ENCODE measurements at places on chromosomes 1 and 21.

DNA sequence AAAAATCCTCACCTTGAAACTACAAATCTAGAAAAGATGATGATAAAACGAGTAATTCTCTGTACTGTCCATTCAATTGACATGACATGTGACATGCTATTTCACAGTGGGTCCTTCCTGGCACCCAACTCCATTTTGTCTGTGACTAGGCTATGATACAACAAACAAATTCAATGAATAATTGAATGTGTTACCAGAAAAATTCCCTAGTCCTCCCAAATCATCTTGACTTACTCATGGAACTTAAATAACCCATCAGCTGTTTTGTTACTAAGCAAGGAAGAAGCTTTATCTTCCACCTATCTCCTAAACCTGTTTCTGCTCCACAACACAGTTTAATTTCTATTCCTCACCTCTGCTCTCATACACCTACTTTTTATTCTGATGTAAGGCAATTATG lies 30.4 kb downstream of the B3GALNT2 start:
- no peak for DNase-seq

DNA sequence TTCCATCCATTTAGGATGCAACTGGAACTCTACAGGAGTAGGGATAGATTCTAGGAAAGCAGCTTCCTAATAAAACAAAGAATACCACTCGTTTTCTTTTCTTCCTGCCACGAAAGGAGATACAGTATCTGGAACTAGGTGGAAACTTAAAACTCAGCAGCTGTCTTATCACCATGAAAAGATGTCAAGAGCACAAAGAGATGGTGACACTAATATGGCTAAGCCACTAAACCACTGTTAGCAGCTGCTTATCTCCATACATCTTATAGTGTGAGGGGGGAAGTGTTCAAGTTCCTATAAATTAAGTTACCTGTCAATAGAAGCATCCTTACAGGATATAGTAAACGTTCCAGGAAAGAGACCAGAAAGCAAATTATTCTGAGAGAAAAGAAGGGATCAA lies 162.5 kb downstream of the TYW3 start:
- DNase-seq: no peak

DNA sequence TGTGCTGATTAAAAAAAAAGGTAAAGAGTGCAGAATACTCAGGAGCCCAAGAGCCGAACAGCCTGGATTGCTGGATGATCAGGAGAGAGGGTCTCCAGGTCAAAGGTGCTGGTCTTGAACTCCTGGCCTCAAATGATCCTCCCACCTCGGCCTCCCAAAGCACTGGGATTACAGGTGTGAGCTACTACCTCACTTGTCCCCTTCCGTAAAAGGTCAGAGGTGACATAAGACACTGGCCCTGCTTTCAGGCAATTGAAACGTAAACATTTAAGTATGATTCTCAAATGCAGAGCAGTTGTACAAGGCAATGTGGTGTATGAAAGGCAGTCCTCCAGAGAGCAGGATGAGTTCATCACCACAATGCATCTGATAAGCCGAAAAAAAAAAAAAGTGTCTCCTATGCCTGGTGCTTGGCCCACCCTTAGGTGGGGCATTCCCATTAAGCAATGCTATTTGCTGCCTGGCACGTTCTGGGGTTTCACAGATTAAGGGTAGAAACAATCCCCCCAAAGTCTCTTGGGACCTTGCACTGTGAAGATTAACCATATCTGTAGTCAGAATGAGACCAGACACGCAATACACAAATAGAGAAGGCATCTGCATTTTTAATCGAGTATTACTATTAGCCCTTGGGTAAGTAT lies 47.7 kb downstream of the PARP1 start:
- no peak for DNase-seq

- no peak for DNase-seq
Observed at GRCh38 chr1:97304366-97304765, 582.8 kb downstream of the PTBP2 start.

DNA sequence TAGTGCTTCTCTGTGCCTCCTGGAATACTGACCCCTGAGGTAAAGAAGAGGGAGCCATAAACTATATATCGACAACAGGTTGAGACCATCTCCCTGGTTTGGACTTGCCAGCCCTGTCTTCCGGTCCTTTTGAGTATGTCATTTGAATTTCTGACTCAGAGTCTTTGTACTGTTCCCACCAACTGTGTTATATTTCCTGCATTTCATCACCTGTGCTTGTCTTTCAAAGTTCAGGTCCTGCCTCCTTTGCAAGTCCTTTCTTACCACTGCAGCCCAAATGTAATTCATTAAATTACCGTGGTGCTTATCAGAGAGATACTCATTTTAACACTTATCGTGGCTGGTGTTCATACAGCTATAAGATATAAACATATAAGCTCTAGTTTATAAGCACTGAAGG lies 10.7 kb downstream of the AK5 start:
- DNase-seq: no peak

DNA sequence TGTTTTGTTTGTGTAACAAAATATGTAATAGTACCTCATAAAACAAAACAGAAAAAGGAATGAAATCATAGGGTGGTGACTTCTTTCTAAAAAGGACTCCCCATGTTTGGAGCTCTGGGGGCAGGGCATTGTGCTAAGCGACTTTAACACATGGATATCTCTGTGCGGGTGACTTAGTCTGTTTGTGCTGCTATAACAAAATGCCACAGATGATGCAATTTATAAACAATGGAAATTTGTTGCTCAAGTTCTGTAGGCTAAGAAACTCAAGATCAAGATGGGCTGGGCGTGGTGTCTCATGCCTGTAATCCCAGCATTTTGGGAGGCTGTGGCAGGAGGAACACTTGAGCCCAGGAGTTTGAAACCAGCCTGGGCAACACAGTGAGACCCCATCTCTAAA lies 85.4 kb upstream of the SIM2 start:
- no peak for DNase-seq

DNA sequence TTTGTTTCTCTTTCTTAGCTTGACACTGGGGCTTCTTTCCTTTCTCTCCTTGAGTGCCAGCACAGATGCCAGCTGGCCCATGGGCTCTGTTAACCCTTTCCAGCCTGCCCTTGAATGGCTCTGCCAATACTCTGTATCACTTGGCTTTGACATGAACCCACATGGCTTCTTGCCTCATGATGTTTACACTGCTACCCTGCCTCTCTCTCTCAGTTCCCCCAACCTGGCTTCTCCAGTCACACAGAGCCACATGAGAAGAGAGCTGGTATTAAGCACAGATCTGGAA lies 262.4 kb downstream of the OMA1 start:
- DNase-seq: no peak

- DNase-seq: peak; percentile 14
Observed at GRCh38 chr1:53400761-53401674, 58.2 kb upstream of the DMRTB1 start.

GRCh38 chr1:204110894-204111633 lies 38.1 kb downstream of the SOX13 start:
- no peak for DNase-seq

GRCh38 chr1:34520111-34520510 lies 234.7 kb upstream of the GJB5 start:
- no peak for DNase-seq

DNA sequence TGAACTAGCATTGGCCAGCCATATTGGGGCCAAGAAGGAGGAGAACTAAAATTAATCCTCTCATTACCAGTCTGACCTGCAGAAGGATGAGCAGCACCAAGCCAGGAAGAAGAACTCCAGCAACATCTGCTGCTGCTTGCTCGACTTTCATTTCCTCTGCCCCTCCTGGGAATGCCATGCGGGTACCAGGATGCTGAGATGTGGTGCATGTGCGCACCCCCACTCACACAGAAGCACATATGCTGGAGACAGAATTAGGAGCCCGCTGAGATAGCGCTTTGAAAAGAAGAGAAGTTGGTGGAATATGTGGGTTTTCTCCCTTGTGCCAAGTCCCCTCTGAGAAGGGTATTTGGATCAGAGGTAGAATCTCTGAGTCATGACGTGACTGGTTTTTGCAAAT lies 70.4 kb downstream of the PLXNA2 start:
- no peak for DNase-seq

DNA sequence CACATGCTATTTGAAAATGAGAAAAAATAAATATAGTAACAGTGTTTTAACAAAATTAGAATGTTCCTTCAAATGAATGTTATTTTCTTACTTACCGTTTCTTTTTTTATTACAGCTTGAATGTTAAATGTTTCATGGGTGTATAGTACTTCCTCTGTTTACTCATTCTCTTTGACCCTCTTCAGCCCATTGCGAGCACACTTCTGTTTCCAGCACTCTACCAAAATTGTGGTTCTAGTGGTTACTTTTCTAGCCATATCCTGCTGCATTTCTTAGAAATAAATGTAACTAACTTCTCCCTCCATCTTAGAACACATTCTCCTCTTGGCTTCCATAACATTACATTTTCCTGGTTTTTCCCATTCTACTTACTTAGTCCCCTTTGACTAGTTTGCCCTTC lies 190.0 kb upstream of the C1orf105 start:
- no peak for DNase-seq

DNA sequence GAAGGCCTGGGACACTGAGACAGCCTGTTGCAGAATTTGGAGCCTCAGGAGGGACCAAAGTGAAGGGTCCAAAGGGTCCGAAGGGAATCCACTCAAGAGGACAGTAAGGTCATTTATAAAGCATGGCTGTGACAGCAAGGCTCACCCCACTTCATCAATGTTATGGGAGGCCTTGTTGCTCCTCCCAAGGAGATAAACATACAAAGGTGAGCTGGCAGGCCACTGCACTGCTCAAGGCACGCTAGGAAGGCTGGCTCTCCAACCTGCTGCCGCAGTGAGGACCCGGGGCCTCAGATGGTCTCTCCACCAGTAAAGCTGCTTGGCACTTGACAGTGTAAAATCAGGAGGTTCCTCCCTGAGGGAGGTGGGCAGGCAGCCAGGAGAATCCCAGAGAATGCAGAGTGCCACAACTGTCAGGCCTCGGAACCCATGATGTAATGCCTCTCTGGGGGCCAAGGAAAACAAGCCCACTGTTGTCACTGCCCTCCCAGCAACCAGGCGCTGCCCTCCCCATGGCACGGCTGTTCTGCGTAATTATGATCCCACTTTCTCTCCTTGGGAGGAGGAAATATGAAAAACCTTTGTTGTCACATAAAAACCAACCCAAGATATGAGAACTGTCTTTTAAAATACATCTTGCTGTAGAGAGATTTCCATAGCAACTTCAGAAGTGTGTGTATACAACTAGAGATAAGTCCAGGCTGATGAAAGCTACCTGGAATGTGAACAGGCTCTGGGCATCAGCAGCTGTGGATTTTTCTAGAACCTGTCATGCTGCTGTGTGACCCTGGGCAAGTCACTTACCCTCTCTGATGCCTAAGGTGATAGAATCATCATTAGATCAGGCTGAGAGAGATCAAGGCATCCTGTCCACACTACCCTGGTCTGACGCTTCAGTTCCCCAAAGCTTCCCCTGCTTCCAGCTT lies 102.5 kb downstream of the KCNN3 start:
- no peak for DNase-seq

DNA sequence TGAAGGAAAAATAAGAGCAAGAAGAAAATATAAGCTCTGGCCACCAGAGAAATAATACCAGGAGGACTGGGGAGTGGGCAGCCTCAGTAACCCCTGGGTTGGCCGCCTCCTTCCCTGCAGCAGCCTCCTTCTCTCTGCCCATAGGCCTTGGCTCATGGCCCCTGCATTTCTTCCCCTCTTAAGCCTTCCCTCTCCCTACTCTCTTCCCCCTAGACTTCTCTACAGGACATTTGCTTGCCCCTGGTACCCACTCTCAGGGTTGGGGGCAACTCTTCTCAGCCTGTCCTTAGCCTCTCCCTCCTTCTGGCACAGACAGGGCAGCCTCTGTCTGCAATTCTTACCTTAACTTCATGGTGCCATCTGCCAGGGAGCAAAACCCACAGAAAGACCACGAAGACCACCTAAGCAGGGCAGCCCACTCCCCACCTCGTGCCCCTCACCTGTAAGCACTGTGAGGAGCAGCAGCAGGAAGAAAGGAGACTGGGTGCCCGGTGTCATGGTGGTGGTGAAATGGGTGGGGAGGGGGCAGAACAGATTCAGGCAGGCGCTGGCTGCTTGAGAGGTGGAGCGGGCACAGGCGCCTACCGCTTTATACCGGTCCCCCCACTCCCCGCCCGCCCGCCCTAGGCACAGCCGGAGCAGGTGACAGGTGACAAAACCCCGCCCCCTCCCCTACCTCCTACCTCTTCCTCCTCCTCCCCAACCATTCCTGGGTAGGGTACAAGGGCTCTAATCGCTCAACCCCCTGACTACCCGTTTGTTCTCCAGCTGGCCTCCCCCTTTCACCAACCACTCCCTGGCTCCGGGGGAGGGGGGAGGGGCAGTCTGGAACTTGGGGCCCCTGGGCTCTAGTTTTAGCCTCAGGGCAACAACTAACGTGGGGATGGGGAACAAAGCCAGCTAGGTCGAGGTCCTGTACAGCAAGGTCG lies 15.1 kb downstream of the THBS3 start:
- DNase-seq: no peak

DNA sequence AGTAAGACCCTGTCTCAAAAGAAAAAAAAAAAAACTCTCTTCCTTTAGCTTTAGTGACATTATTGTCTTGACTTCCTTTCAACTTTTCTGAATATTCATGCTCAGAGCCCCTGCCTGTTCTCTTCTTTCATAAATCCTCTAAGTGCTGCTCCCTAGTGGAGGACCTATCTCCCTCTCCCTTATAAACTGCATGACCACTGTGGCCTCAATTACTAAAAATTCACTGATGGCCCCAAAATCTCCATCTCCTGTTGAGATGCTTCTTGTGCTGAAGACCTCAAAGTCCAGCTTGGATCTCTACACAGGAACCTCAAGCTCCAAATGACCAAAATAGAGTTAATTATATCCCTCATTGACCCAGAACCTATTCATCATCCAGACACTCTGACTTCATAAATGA lies 7.8 kb downstream of the ITLN1 start:
- no peak for DNase-seq

DNA sequence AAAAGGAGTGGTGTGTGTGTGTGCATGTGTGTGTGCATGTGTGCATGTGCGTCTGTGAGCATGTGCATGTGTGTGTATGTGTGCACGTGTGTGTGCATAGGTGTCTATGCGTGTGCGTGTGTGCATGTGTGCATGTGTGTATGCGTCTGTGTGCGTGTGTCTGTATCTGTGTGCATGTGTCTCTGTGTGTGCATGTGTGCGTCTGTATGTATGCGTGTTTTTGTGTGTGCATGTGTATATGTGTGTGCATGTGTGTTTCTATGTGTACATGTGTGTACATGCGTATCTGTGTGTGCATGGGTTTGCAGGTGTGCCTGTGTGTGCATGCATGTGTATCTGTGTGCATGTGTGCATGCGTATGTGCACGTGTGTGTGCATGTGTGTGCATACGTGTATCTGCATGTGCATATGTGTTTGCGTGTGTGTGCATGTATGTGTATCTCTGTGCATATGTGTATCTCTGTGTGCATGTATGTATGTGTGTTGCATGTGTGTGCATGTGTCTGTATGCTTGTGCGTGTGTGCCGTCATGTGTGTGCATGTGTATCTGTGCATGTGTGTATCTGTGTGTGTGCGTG lies 77.9 kb downstream of the TCP10L start:
- DNase-seq: no peak

DNA sequence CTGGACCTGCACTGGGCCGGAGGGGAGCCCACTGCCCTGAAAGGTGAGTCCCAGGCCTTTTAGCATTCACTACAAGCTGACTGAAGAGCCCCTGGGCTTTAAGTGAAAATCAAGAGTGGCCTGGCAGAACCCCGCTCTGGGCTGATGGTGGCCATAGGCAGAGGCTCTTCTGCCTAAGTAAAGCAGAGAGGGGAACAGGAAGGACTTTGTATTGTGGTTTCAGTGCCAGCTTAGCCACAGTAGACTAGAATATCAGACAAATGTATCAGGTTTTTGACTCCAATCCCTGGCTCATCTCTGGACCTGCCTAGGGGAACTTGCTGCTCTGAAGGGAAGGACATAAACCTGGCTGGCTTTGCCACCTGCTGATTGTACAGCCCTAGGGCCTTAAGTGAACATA lies 10.2 kb upstream of the HENMT1 start:
- no peak for DNase-seq

GRCh38 chr1:236401698-236402097 lies 7.6 kb downstream of the EDARADD start:
- DNase-seq: no peak
